Tibial nerve (tissue), 4 donors: ENCODE measurements at places on chromosomes 12 and 14. TPM values are rescaled to one million over a fixed set of nuclear protein-coding genes. Genes with fewer than 3 reads are reported as not detected.

Gene CIROP
- total RNA-seq, result not detected

GRCh38 chr12:121010860-121011259 is 5.4 kb downstream of the C12orf43 start:
- H3K36me3 ChIP-seq, result peaks cover 73% of the 10 kb centered on the region
- H3K4me3 ChIP-seq, result no peak overlapping the region
- H3K27ac ChIP-seq, result no peak overlapping the region
- DNase-seq, result no peak

Gene ISM2
- total RNA-seq, result not detected

Gene DNAAF2
- total RNA-seq, result 17.2 TPM

- H3K4me1 ChIP-seq, result peaks cover 25% of the 10 kb centered on the region
- peak overlapping the region; percentile 62 for H3K4me3 ChIP-seq
- no peak for DNase-seq
- H3K27ac ChIP-seq, result no peak overlapping the region
- no peaks in the 10 kb centered on the region for H3K36me3 ChIP-seq
These were observed 687 bp downstream of the ASIC1 start for GRCh38 chr12:50057896-50058670.

- H3K36me3 ChIP-seq, result no peaks in the 10 kb centered on the region
- peaks cover 91% of the 10 kb centered on the region for H3K4me1 ChIP-seq
- no peak for DNase-seq
- no peaks in the 10 kb centered on the region for H3K27me3 ChIP-seq
- peak overlapping the region; percentile 69 for H3K27ac ChIP-seq
These were observed 13.2 kb downstream of the RASSF8 start for GRCh38 chr12:25971654-25972041.

DNA sequence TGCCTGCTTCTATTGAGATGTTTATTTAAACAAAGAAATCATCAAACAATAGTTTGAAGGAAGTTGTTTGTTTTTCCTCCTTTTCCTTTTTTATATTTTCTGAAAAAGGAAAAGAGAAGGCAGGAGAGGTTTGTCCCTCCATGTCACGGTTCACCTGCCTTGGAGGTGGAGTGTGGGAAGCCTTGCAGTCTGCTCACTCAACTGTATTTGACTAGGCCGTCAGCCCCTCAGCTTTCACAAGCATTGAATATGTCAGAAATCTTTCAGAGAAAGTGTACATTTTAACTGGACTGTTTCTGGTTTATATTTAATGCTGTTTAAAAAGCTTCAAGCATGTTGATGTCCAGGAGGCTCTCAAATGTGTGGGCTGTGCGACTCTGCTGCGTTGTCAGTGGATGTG is 370.4 kb downstream of the NPAS3 start:
- no peak for DNase-seq
- no peaks in the 10 kb centered on the region for H3K36me3 ChIP-seq
- no peak overlapping the region for H3K27ac ChIP-seq
- H3K27me3 ChIP-seq, result no peaks in the 10 kb centered on the region

Gene SOAT2
- 0.66 TPM for total RNA-seq

Gene C12orf76
- total RNA-seq, result 19.4 TPM

DNA sequence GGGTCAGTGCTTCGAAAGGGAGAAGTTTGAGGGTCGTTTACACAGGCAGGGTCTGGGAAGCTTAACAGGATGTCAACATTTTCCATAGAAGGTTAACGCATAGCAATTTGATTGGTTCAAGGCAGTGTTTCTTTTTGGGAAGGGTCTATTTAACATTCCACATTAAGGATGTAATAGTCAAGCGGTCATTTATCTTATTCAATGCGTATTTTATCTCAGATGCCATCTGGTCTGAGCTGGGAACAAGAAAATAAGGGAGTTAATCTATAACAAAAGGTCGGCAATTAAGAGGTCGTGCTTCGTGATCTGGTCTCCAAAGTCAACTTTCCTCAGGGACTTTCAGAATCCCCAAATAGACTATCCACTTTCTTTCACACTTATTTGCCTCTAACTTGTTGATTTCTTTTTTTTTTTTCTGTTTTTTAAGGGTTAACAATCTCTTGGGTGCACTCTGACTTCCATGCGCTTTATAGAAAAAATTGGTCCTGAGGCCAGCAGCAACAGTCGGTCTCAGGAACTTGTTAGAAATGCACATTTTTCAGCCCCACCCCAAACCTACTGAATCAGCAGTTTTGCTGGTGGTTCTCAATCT is 550 bp upstream of the RESF1 start:
- peak overlapping the region; percentile 96 for H3K27ac ChIP-seq
- H3K27me3 ChIP-seq, result no peaks in the 10 kb centered on the region

DNA sequence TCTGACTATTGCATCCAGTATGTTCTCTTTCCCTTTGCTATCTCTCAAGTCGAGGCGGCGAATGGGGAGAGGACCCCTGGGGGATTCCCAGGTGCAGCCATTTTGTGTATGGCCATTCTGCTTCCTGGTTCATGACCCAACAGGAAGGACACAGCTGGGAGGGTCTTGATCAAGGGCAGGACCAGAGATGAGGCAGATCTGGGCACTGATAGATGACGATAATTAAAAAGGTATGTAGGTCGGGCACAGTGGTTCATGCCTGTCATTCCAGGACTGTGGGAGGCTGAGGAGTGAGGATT is 73.9 kb downstream of the EID3 start:
- no peaks in the 10 kb centered on the region for H3K36me3 ChIP-seq
- peaks cover 10% of the 10 kb centered on the region for H3K4me1 ChIP-seq
- no peaks in the 10 kb centered on the region for H3K27me3 ChIP-seq
- no peak overlapping the region for H3K4me3 ChIP-seq
- H3K27ac ChIP-seq, result no peak overlapping the region

DNA sequence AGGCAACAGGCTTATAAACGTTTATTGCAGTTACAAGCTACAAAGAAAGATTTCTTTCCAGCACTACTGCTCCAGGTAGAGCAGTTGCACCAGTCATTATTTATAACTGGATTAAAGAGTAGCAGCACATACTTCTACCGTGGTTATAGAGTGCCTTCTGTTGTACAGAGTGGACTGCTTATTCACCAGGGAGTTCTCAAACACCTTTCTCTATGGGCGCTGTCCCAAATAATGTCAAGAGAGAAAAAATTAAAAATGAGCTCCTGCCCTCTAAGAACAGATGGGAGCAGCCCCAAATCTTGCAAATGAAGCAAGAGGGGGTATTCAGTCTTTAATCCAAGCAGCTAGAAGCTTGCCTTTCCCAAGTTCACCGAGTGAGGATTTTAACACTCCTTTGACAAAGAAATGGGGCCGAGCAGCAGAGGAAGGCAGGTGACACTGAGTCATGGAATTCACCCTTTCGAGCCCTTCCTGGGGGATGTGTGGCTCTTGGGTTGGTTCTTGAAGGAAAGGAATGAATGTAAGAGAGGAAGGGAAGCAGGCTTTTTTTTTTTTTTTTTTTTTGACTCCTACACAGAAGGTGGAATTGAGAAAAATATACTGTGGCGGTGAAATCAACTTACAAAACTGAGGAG is 181.2 kb downstream of the PRKCH start:
- no peak for DNase-seq
- H3K4me3 ChIP-seq, result no peak overlapping the region
- H3K36me3 ChIP-seq, result no peaks in the 10 kb centered on the region
- H3K27me3 ChIP-seq, result no peaks in the 10 kb centered on the region
